ENCODE measurements at places on chromosomes 4 and X.

GRCh38 chr4:26753617-26754016 is 107.0 kb upstream of the STIM2 start:
- DNase-seq = peak; percentile 81

DNA sequence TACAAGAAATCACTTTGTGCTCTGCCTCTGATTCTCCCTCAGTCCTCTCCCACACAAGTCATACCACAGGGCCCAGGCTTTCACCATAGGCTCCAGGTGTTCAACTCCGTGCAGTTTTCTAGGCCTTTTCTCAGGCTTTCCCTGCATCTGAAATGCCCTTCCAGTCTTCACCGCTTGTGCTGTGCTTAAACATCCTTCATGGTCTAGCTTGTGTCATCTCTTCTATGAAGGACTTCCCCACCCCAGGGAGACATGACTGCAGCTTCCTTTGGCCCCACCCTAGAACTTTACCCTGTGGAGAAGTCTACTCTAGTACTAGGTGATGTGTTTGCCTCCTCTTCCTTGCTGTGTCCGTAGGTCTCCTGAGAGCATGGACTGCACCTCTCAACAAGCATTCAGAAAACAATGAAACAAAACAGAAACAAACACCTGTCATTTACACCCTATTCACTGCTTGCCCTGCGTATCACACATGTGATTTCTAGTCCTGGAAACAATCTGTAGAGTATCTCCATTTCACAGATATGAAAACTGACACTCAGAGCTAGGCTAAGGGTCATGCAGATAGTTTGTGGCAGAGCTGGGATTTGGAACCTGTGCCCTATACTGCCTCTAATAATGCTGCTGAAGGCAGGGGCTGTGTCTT is 22.7 kb upstream of the LEF1 start:
- no peak for DNase-seq

DNA sequence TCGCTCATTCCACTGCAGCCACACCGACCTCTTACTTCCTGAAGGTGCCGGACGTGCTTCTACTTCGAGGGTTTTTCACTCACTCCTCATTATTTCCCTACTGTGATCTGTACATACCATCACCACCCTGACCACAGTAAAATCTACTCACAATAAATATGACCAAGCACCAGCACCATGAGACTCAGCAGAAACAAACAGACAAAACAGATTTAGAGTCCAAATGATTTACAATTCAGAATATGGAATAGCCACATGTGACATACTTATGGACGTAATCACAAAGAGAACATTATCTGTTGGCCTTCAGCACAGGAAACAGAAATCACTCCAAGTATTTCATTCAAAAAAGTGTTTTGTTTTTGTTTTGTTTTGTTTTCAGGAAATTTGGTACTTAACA is 16.1 kb upstream of the KLB start:
- no peak for DNase-seq

GRCh38 chrX:67612231-67612630 is 68.4 kb downstream of the AR start:
- DNase-seq = no peak

GRCh38 chr4:73446336-73446938 is 10.4 kb downstream of the AFP start:
- DNase-seq = peak; percentile 62

DNA sequence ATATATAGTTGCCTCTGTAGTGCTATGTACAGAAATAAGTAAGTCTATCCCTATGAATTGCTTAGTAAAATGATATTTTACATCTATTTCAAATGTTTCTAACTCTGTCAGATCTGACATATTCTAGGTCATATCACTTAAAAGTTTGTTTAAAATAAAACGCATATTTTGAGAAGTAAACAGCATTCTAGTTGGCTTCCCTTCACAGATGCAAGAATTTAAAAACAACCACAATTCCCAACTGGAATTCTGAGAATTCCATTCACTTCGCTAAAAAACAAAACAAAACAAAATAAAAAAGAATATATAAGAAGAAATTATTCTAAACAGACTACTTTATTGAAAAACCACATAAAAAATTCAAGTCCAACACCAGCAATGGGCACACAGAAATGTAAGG is 126.0 kb downstream of the PPP3CA start:
- DNase-seq = no peak

DNA sequence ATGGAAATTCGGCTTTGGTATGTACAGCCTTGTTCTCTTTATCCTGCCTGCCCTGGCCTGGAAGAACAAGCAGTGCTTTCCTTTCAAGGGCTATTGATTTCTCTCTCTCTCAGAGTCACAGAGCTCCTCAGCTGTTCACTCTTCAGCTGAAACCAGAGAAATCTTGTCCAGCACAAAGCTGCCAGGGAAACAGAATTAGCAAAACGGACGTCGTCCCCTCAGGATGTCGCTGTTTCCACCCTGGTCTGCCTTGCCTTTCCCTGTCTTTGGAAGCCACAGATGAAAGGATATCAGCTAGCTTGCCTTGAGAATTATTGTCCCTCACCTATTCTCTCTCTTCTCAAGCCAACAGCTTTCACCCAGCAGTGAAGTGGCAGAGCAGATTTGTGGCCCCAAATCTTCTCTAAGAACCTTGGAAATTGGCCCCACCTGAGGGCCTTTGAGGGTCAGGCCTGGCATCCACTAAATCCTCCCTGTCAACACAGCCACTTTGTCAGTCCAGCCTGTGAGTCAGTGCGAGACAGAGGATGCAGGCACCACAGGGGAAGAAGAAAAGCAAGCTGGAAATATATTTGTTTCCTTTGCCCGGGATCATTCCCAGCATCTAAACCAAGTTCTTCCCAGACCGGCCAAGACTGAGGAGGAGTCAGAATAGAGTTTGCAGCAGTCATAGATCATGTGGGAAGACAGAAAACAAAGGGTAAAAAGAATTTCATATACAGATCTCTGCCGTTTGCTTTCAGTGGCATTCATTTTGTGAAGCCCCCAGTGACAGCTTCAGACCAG is 63.8 kb upstream of the MTM1 start:
- no peak for DNase-seq

DNA sequence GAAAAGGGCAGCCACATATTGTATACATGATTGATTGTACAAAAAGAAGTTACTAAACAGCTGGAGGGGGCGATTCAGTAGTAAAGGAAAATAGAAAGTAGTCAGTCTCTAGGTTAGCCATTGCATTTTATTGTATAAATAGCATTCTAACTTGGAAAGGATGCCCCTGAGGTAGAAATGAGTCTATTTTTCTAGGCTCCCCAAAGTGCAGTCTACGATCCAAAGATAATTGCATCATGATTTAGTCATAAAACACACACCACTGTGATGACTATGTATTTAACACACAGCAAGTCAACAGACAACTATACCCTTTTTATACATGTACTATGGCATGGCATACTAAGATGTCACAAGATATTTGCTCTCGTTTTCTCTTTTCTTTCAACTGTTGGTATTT is 204.9 kb downstream of the APBB2 start:
- DNase-seq = no peak

- no peak for DNase-seq
These were observed 13.5 kb downstream of the ASB11 start for GRCh38 chrX:15301924-15302323.

DNA sequence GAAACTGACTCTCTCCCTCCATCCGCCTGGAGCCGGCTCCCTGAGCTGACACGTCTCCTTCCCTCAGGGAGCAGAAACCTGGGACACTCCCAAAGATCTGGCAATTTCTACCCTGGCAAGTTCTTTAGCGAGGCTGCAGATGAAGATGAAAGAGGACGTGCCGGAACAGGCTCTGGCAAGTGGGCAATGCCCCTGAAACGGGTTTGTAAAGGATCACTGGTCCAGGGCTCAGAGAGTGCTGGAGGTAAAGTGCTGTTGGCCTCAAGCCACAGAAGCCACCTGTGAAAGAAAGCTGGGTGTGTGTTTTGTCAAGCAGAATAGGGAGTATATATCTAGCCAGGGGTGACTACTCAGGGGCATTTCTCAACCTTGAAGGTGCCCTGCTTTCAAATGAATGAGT is 131.4 kb upstream of the ATP6AP2 start:
- peak; percentile 35 for DNase-seq

- no peak for DNase-seq
These were observed 21.3 kb downstream of the CD99 start for GRCh38 chrX:2712428-2712827.

DNA sequence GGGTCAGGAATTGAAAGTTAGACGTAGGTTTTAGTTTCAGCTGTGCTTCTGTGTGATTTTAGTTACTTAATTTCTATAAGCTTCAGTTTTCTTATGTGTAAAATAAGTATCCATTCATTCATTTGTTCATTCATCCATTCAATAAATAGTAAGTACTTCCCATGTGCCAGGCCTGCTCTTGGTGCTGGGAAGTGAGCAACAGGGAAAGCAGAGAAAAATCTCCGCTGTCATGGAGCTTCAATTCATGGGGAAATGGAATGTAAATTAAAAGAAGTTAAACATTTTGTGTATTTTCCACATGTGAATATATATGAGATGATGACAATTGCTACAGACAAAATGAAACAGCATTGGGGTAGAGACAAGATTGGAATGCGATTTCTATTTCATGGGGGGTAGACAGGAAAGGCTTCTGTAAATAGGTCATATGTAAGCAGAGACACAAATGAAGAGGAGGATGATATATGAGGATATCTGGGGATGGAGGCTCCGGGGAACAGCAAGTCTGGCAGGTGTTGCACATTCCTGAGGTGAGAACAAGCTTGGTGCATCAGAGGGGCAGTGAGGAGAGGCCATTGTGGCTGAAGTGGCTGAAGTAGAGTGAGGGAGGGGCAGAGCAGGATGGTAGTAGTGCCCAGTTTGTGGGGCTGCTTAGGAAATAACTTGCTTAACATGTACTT is 66.2 kb downstream of the FHIP1A start:
- no peak for DNase-seq

DNA sequence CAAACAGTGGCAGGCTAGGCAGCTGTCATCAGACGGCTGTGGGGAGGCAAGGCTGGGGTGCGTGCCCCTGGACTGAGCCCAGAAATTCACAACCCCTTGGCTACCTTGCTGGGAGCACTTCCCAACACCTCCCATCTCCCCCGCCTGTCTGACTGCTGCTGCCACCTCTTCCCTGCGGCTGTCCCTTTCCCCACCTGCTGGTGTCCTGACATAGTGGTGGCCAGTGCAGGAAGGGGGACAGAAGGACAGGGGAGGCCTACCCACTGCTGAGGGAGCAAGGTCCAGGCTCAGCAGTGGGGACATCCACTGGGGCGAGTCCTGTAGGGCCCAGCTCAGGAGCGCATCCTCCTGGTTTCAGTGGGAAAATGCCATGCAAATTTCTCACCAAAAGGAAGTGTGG is 3.4 kb downstream of the ABCD1 start:
- DNase-seq = no peak

GRCh38 chrX:137916090-137916746 is 350.3 kb downstream of the ZIC3 start:
- peak; percentile 91 for DNase-seq

- no peak for DNase-seq
These were observed 15.9 kb downstream of the USP46 start for GRCh38 chr4:52643190-52643589.

Data from NCI-H2171 treated with DMSO at 0.1 percent for 48 hours (cell line).